ENCODE measurements at places on chromosomes 12 and 14. TPM values are rescaled to one million over a fixed set of nuclear protein-coding genes. Genes with fewer than 3 reads are reported as not detected.

- no peak for DNase-seq
These were observed 102.0 kb downstream of the FSCB start for GRCh38 chr14:44405011-44405486.

GRCh38 chr12:105202202-105202601, 33.8 kb downstream of the APPL2 start:
- no peak for DNase-seq

- no peak for DNase-seq
These were observed 14.4 kb downstream of the ADCY6 start for GRCh38 chr12:48774516-48774915.

DNA sequence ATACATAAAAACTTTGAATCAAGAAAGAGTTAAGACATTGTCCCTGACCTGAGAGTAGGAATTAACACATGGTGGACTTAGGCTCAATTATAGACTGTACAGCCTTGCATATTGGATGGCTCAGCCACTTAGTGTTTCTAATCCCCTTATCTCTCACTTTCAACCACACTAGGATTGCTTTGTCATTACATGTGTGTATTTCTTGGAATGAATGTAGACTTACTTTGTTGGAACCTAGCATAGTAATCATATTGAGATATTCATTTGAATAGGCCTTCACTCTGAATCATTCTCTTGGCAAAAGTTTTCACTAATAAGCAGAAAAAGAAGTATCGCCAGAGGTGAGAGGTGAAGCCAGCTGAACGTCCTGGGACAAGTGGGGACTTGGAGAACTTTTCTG, 1973.9 kb upstream of the FLRT2 start:
- no peak for DNase-seq

GRCh38 chr14:20956376-20956976, 1.2 kb downstream of the RNASE2 start:
- DNase-seq, result no peak

GRCh38 chr12:45010059-45010458, 40.8 kb downstream of the DBX2 start:
- no peak for DNase-seq

DNA sequence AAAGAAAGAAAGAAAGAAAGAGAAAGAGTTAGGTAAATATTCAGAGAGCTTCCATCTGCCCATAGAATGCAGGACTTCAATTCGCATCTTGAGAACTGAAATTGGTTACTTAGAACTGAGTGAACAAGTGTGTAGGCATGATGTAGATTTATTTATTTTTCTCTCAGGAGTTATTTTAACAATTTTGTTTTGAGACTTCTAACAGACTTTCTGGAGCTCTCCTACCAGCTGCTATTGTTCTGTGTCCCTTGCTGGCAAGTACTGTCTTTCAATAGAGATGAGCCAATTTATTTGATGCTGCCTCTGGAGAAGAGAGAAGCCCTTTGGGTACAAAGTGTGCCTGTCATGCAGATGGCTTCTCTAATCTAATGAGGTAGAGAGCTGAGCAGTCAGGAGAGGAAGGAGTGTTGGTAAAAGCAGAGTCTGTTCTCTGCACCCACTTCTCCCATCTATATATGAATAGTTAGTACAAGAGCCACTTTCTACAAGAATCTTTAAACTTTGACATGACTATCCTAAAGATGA, 67.0 kb downstream of the SYT1 start:
- DNase-seq, result no peak

GRCh38 chr12:124006846-124007713, 34.1 kb downstream of the ZNF664 start:
- no peak for DNase-seq

DNA sequence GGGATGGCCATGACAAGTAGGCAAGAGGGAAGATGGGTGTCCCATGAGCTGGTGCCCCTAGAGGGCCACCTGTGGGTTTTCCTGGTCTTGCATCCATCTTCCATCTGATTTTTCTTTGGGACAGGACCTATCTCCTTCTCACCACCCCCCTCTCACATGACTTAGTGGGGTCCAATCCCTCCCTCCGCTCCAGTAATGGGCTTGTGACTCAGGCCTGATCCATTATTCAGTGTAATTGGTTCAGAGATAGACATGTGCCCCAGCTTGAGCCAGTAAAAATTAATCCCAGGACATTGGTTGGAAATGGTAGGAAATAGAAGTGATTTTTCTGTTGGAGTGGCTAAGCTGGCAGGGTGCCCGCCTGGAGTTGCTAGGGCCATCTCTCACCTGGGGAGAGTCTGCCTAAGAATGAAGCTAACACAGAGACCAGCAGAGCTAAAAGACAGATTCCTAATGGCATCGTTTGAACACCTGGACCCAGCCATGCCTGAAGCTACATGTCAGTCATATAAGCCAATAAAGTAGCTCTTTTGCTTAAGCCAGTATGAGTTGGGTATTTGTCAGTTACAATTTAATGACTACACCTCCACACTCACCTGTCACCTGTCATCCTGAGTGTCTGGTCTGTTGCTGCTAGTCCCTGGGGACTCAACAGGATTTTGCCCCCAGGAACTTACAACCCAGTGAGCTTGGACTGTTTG, 14.7 kb downstream of the RASAL1 start:
- no peak for DNase-seq

DNA sequence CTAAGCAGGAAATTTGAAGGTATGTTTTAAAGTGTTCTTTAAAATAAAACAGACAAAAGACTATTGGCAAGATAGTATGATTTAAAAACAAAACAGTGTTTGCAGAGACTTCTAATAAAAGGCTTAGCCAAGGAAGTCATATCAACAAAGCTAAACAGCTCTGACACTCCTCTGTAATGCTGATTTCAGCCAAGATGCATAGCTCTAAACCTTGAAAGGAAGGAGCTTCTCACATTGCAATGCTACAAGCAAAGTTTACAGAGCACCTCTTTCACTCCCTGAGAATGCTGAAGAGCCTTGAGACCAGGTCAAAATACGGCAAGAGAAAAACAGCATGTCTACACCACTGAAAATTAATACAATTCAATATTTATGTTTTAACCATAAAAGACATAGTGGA, 51.8 kb downstream of the PARP11 start:
- DNase-seq, result no peak

DNA sequence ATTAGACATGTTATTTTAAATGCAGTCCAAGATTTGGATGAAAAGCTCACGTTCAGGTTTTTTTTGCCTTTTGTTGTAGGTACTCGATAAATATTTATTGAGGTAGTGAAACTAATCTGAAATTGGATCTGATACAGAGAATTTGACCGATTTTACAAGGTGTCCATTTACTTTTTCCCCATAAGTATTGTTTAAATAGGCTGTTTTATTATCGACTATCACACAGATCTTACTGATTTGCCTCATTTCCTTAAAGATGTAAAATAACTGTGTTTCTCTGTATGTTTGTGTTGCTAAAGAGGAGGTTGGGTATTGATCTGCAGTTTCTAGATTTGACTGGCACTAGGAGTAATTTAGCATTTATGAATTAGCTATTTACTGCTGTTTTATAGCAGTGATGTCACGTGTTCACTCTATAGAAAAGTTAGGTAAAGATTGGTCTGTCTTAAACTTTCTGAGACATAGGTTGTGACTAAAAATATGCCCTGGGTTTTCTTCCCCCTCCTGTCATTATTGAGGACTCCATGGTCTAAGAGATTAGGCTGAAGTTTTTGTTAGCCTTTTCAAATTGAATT, 3.5 kb downstream of the RAP1B start:
- DNase-seq, result no peak

GRCh38 chr12:57838594-57839302, 7.8 kb downstream of the CTDSP2 start:
- no peak for DNase-seq

DNA sequence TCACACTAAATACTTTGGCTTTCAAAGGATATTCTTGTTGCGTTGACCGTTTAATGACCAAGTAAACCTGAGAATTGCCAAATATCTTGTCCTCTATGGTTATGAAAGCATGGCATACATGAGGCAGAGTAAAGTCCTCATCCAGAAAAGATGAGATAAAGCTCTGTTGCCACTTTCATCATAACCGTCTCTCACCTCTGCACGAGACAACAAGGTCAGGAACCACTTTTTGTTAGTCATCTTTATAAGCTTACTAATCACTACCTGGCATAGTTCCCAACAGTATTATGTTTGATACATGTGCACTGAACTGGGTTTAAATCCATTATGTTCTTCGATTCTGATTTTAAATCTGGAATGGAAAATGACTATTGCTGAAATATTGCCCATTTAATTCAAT, 31.3 kb downstream of the PTPRB start:
- DNase-seq, result no peak

DNA sequence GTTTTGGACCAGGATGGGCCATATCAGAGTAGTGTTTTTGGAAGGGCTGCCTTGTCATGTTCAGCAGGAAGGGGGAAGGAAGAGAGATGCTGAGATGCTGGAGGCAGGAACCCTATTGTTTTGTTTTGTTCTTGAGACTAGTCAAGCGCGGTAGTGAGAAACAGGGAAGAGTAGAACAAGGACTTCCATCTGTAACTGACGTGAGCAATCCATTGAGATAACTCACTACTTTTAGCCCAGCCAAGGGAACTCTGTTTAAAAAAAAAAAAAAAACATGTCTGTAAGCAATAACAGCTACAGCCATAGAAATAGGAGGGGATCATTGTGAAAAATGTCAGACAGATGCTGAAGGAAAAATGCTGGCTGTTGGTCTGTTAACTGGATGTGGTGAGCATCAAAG, 34.0 kb downstream of the CD9 start:
- DNase-seq, result no peak

GRCh38 chr12:6542209-6543009, 8.1 kb downstream of the GAPDH start:
- DNase-seq, result no peak

- no peak for DNase-seq
These were observed 68.5 kb downstream of the PPHLN1 start for GRCh38 chr12:42394429-42394828.

GRCh38 chr12:42824327-42824726, 234.8 kb upstream of the PRICKLE1 start:
- no peak for DNase-seq

- no peak for DNase-seq
These were observed 88.8 kb downstream of the CCDC60 start for GRCh38 chr12:119423285-119423684.

GRCh38 chr12:46499901-46500300, 127.3 kb upstream of the SLC38A2 start:
- DNase-seq, result no peak

- DNase-seq, result no peak
These were observed 4.2 kb downstream of the SOX5 start for GRCh38 chr12:23945249-23945648.

DNA sequence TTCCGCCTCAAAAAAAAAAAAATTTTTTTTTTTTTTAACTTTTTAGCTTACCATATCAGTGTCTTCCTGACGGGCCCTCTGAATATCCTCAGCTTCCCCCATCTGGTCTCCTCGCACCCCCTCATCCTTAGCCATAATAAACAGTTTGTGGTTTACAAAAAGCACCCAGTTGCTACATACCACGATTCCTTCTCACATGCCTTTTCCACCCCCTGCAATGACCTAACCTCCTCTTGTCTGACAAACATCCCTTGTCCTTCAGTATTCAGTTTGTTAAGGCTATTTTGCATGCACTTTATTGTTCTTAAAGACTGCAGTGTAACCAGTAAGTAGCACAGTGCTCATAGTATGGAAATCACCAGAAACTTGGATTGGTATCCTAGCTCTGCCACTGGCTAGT, 88.5 kb downstream of the PPM1H start:
- no peak for DNase-seq

GRCh38 chr12:70540996-70541395, 96.2 kb downstream of the PTPRB start:
- DNase-seq, result no peak

GRCh38 chr14:51636109-51636508, 15.6 kb upstream of the FRMD6 start:
- no peak for DNase-seq

- DNase-seq, result no peak
These were observed 214.7 kb downstream of the MON2 start for GRCh38 chr12:62681306-62681705.

GRCh38 chr12:82682851-82683261, 3.9 kb upstream of the TMTC2 start:
- no peak for DNase-seq

DNA sequence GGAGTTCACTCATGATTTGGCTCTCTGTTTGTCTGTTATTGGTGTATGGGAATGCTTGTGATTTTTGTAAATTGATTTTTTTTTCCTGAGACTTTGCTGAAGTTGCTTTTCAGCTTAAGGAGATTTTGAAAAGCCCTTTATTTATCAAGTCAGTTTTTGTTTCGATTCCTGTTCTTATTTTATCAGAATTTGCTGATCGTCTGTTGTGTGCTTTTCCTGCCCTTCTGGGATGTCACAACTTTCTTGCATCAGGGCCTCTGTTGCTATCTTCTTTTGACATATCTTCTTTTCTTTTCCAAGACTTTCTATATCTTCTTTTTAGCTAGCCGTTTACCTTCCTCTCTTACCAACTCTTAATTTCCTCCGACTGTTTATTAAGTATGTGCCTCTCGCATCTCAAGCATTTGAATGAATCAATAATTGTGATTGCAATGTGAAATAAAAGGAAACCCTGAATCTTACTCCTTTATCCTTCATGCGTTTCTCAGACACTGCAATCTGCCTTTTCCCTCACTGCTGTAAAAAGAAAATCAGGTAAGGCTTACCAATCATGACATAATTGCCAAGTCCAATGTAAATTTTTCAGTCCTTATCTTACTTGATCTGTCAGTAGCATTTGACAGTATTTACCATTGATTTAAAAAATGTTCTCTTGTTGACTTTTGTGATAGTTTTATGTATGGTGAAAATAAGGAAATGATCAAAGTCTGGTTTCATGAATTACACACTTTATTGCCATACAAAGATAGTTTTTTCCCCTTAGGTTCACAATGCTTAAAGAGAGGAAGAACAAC, 53.0 kb downstream of the ETNK1 start:
- DNase-seq, result no peak

DNA sequence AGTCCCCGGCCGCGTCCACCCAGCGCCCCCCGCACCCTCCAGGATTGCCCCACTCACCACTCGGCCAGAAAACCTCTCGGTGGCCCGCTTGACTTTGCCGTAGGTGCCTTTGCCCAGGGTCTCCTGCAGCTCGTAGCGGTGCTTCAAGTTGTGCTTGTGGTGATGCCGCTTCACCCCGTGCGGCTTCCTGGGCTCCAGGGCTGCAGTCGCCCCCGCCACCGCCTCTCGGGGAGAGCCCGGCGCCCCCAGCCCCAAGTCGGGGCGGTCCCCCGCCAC, 459 bp downstream of the NUAK1 start:
- DNase-seq, result no peak

GRCh38 chr14:63677891-63678379, 36.3 kb upstream of the WDR89 start:
- DNase-seq, result no peak

GRCh38 chr12:128286970-128287369, 20.0 kb downstream of the TMEM132C start:
- DNase-seq, result no peak

The CD27 gene
- 1.5 TPM for total RNA-seq

The KLRC1 gene
- 2.5 TPM for total RNA-seq

The RNU6-7 gene
- total RNA-seq, result not detected

The VDR gene
- 28.7 TPM for total RNA-seq

The CCDC88C gene
- 34.1 TPM for total RNA-seq

The TRIP11 gene
- 68.9 TPM for total RNA-seq

The LHX5 gene
- total RNA-seq, result not detected

The APOF gene
- total RNA-seq, result not detected

The NANOG gene
- not detected for total RNA-seq

Measured in upper lobe of right lung (tissue), 1 donor.